ENCODE measurements at places on chromosomes 12 and 14. TPM values are rescaled to one million over a fixed set of nuclear protein-coding genes. Genes with fewer than 3 reads are reported as not detected.
A peak's percentile ranks its signal among the peaks of the same experiment; 100 is the strongest.

The KRT79 gene
- total RNA-seq: not detected

The DHRS2 gene
- 0.37 TPM for total RNA-seq

GRCh38 chr12:94769047-94769420 is 118.7 kb upstream of the TMCC3 start:
- no peaks in the 10 kb centered on the region for H3K27me3 ChIP-seq
- H3K4me3 ChIP-seq: no peak overlapping the region
- DNase-seq: no peak
- no peaks in the 10 kb centered on the region for H3K36me3 ChIP-seq
- H3K27ac ChIP-seq: no peak overlapping the region

DNA sequence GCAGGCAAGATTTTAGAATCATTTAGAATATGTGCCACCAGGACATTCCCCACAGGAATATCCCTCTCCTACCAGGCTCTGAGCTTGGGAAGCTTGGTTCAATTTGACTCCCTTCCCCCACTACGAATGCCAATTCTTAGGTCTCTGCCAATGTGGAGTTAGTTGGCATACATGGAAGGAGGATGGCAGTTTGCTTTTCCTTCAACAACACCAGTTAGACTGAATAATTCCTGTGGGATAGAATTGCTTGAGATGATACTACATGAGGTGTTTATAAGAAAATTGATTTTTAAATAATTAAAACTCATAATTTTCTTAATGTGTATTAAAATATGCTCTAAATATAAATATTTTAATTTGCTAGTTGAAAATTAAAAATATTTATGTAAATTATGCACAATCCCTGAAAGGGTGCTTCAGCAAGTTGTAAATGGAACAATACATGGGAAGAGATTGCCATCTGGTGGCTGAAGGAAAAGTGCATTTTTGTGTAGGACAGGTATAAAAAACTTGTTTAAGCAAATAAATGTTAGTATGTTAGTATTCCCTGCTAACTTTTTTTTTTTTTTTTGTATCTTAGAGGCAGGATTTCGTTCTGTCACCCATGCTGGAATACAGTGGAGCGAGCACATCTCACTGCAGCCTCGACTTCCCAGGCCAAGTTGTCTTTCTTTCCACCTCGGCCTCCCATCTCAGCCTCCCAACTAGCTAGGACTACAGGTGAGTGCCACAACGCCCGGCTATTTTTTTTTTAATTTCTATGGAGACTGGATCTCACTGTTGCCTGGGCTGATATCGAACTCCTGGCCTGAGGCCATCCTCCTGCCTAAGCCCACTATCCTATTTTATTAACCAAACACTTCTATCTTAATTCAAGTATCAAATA is 25.8 kb upstream of the STRAP start:
- H3K36me3 ChIP-seq: no peaks in the 10 kb centered on the region
- peak overlapping the region; percentile 27 for H3K27ac ChIP-seq
- no peak overlapping the region for H3K4me3 ChIP-seq
- DNase-seq: peak; percentile 62

- H3K36me3 ChIP-seq: no peaks in the 10 kb centered on the region
- peak overlapping the region; percentile 41 for H3K27ac ChIP-seq
- peak; percentile 34 for DNase-seq
- no peak overlapping the region for H3K4me3 ChIP-seq
- no peaks in the 10 kb centered on the region for H3K27me3 ChIP-seq
Measured at GRCh38 chr14:76090616-76091391, 60.9 kb upstream of the GPATCH2L start.

DNA sequence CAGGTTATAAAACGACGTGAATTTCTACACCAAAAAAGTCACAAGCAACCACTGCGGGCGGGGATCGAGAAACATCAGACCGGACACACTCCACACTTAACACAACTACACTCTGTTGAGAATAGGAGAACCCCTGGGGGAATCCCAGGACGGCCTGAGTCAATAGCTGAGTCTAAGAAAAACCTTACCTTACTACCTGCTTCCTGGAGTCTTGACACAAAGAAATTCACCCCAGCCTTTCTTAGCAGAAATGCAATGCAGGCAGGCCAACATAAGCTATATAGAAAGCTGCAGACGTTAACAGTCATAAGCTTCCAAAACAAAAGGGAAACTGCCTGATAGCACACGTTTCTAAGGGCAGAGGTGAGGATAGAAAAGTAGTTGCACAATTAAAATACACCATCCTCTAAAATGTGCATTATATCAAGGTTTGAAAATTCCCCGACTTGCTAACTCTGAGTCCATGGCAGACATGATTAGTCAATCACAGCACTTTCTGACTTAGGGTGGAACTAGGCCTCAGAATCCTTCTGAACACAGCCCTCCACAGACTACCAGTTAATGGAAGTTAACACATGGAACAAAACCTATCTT is 68.0 kb downstream of the CCDC88C start:
- H3K27ac ChIP-seq: peak overlapping the region; percentile 50
- no peak for DNase-seq
- no peak overlapping the region for H3K4me3 ChIP-seq
- no peaks in the 10 kb centered on the region for H3K4me1 ChIP-seq
- H3K27me3 ChIP-seq: no peaks in the 10 kb centered on the region

DNA sequence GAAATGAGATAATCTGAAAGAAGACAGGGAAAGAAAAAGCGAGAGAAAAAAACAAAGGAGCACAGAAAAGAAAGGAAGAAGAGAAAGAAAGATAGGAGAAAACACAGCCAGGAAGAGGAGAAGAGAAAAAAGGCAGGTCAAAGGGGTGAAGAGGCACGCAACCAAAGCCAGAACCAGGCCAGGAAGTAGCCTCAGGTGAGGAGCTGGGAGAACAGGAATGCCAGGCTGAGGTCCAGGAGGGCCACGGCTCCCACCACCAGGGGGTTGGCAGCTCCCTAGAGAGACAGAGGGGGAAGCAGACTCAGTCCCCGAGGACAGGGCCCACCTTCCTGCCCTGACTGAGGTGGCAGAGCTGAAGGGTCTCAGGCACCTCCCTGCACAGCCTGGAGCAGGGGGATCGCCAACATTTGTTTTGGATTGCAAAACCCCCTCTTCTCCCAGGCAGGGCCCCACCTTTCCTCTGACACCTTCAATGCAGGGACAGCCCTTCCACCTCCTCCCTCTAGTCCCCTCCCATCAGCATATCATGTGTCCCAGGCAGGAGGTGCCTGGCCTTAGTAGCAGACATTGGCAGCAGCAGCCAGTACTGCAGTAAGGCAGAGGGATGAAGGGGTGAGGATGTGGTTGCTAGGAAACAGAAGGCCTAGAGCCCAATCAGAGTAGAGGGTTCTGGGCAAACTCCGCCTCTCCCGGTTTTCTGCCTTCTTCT is 2.0 kb upstream of the AP1G2 start:
- H3K36me3 ChIP-seq: no peaks in the 10 kb centered on the region
- H3K4me1 ChIP-seq: no peaks in the 10 kb centered on the region
- no peaks in the 10 kb centered on the region for H3K27me3 ChIP-seq
- H3K27ac ChIP-seq: no peak overlapping the region
- H3K4me3 ChIP-seq: no peak overlapping the region
- DNase-seq: peak; percentile 15

The OVCH1 gene
- not detected for total RNA-seq

DNA sequence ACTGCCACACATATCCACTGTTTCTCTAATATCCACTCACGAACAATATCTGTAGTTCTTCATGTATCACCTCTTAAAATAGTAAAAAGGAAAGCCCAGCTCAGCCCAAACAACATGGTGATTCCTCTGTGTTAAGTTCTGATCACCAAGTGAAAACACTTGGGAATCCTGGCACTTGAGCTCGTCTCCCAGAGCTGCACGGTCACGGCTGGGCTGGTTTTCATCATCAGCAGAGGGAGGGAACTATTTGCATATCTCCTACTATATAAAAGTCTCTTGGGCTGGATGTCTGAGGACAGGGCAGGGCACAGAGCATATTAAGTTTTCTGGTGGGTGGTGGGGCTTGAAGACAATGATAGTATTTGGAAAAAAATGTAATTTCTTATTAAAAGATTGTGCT is 870.6 kb downstream of the TMEM121 start:
- H3K4me3 ChIP-seq: no peak overlapping the region
- DNase-seq: no peak
- H3K36me3 ChIP-seq: no peaks in the 10 kb centered on the region
- no peaks in the 10 kb centered on the region for H3K27me3 ChIP-seq
- no peaks in the 10 kb centered on the region for H3K4me1 ChIP-seq

DNA sequence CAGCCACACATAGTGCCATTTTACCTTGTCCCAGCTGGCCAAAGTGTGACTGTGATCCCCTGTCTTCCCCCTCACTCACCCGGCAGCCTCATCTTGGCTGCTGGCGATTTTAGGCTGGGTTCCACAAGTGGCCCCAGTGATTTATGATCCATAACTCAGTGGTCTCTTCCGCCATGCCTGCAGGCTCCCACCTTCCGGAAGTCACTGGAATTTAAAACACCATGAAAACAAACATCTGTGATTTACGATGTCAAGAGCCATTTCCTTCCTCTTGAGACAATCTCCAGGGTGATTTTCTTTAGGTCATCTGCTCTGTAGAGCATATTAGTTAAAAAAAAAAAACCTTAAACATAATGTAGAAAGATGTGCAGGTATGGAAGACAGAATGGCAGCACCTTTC is 282.3 kb downstream of the CACNA1C start:
- no peak for DNase-seq
- no peaks in the 10 kb centered on the region for H3K27me3 ChIP-seq
- no peak overlapping the region for H3K4me3 ChIP-seq
- H3K4me1 ChIP-seq: peaks cover 8% of the 10 kb centered on the region
- peak overlapping the region; percentile 92 for H3K27ac ChIP-seq
